Pancreas (tissue), 10 donors: ENCODE measurements at places on chromosomes 13 and 19.

GRCh38 chr13:41547251-41548000 is 90.1 kb downstream of the RGCC start:
- DNase-seq = no peak
- H3K27ac ChIP-seq = peak overlapping the region; percentile 61
- H3K4me3 ChIP-seq = no peak overlapping the region
- H3K27me3 ChIP-seq = no peaks in the 10 kb centered on the region

DNA sequence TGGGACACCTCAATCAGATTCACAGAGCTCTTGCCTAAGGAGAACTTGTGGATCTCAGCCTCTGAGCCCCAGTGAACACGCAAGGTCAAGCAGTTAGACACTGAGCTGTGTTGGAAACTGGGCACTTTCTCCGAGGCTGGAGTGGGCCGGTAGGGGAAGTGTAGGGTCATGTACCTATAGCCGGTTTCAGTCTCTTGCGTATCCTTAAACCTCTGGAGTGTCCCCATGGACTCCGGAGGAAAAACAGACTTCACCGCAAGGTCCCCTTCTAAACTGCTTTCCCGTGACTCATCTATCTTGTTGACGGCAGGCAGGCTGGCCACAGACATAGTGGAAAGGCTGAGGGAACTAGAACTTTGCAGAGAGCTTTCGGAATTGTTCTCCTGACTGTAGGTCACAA is 11.3 kb downstream of the IQCN start:
- peak; percentile 7 for DNase-seq
- no peak overlapping the region for H3K27ac ChIP-seq
- H3K36me3 ChIP-seq = peaks cover 28% of the 10 kb centered on the region
- no peaks in the 10 kb centered on the region for H3K4me1 ChIP-seq
- no peak overlapping the region for H3K4me3 ChIP-seq

GRCh38 chr19:11180346-11180745 is 17.0 kb downstream of the KANK2 start:
- no peaks in the 10 kb centered on the region for H3K36me3 ChIP-seq
- no peak overlapping the region for H3K27ac ChIP-seq
- no peaks in the 10 kb centered on the region for H3K4me1 ChIP-seq
- no peak overlapping the region for H3K4me3 ChIP-seq

GRCh38 chr19:13782537-13782936 is 8.3 kb downstream of the C19orf53 start:
- H3K4me1 ChIP-seq = peaks cover 9% of the 10 kb centered on the region
- no peak for DNase-seq
- H3K27me3 ChIP-seq = no peaks in the 10 kb centered on the region
- H3K4me3 ChIP-seq = no peak overlapping the region
- H3K27ac ChIP-seq = no peak overlapping the region

- no peak for DNase-seq
- H3K36me3 ChIP-seq = no peaks in the 10 kb centered on the region
- no peaks in the 10 kb centered on the region for H3K27me3 ChIP-seq
- no peak overlapping the region for H3K4me3 ChIP-seq
These were observed 8.1 kb upstream of the TNFSF9 start for GRCh38 chr19:6522712-6523111.

DNA sequence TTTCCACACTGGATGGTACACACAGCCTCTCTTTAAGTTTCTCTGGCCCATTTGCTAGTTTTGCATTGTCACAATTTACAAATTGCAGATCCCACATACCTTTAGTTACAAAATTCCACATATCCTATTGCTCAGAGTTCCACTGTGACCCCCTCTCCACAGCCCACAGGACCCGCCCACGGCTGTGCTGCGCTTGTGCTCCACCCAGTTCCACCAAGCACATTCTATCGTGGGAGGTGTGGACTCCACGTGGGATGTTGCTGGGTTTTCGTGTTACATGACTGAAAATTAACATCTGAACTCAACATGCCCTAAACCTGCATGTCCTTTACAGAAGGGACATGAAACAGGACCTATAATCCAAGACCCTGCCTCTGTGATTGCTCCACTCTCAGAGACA is 423.0 kb downstream of the IRS2 start:
- no peaks in the 10 kb centered on the region for H3K27me3 ChIP-seq
- no peak for DNase-seq
- H3K36me3 ChIP-seq = no peaks in the 10 kb centered on the region
- no peak overlapping the region for H3K27ac ChIP-seq

DNA sequence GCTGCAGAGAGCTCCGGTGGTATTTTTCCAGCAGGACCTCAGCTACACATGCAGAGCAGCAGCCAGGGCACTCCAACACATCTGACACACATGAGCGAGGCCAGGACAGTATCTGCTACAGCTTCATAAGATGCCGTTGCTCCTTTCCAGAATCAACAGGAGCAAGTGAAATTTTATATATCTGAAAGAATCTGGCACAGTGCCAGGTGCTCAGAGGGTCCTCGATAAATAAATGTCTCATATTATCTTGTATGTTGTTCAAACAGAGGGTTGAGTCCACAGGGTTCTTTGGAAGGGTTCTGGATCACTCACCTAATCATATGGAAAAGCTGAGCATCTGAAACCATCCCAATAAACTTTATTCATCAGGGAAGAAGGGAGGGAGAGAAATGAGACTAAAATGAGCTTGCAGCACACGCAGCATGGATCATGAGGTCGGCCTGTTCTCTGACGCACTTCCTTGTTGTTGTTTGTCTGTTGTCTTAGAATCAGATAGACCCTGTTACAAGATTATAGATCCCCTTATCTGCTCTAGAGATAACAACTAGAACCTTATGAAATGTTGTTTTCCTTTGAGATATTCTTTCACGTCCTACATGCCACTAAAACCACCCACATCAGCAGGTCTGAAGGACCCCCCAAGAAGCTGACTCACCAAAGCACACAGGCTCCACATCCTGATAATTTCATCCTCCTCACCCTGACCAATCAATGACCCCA is 3.2 kb upstream of the METTL21C start:
- no peak overlapping the region for H3K27ac ChIP-seq
- H3K36me3 ChIP-seq = no peaks in the 10 kb centered on the region
- no peak for DNase-seq
- H3K4me1 ChIP-seq = no peaks in the 10 kb centered on the region
- H3K27me3 ChIP-seq = no peaks in the 10 kb centered on the region

DNA sequence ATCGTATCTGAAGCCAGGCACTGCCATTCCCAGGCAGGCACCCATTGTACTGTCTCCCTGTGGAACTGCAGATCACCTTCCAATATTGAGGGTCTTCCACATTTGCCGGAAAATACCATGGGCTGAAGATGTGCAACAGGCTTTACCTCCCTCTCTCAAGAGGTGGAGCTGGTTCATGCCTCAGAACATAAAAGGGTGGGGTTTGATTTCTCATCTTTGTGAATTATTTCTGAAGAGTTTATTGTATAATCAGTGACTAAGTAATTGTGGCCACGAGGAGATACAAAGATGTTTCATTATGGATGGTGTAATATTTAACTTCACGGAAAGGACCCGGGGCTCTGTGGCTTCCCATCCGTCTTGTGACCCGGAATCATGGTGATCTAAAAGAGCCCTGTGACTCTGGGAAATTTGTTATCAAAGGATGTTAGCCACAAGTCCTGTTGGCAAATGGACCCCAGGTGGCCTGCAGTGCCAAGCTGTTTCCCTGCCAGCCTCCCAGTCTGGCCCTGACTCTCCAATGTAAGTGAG is 230.5 kb downstream of the LACC1 start:
- no peak for DNase-seq
- H3K4me1 ChIP-seq = no peaks in the 10 kb centered on the region
- H3K27me3 ChIP-seq = no peaks in the 10 kb centered on the region
- H3K27ac ChIP-seq = no peak overlapping the region
- H3K36me3 ChIP-seq = no peaks in the 10 kb centered on the region
